ENCODE measurements at places on chromosomes 11 and 22. TPM values are rescaled to one million over a fixed set of nuclear protein-coding genes. Genes with fewer than 3 reads are reported as not detected.

Gene CRYBB1
- total RNA-seq: not detected

DNA sequence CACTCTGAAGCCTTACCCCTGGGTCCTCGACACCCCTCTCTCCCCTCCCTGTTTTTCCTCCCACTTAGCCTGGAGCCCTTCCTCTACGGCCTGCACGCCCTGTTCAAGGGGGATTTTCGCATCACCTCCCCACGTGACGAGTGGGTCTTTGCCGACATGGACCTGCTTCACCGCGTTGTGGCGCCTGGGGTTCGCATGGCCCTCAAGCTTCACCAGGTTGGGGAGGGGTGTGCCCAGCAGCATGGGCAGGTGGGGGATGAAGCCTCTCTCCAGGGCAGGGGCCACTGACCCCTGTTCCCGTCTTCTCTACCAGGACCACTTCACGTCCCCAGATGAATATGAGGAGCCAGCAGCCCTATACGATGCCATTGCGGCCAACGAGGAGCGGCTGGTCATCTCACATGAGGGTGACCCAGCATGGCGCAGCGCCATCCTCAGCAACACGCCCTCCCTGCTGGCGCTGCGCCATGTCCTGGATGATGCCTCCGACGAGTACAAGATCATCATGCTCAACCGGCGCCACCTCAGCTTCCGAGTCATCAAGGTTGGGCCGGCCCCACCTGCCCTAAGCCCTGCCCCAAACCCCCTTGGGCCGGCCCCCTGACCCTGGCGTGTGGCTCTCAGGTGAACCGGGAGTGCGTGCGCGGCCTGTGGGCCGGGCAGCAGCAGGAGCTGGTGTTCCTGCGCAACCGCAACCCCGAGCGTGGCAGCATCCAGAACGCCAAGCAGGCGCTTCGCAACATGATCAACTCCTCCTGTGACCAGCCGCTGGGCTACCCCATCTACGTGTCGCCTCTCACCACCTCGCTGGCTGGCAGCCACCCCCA is 2.8 kb upstream of the SIPA1 start:
- DNase-seq: no peak

Gene GCAT
- total RNA-seq: 32.9 TPM

Gene DEFB131B
- total RNA-seq: not detected

Gene SEC14L6
- total RNA-seq: 0.12 TPM

- no peak for DNase-seq
Observed at GRCh38 chr11:65478388-65479183, 20.3 kb upstream of the MALAT1 start.

Gene CCDC116
- 0.35 TPM for total RNA-seq
